ENCODE measurements at places on chromosomes 16 and 17.

GRCh38 chr16:26762594-26762993 lies 304.1 kb upstream of the C16orf82 start:
- DNase-seq, result no peak

DNA sequence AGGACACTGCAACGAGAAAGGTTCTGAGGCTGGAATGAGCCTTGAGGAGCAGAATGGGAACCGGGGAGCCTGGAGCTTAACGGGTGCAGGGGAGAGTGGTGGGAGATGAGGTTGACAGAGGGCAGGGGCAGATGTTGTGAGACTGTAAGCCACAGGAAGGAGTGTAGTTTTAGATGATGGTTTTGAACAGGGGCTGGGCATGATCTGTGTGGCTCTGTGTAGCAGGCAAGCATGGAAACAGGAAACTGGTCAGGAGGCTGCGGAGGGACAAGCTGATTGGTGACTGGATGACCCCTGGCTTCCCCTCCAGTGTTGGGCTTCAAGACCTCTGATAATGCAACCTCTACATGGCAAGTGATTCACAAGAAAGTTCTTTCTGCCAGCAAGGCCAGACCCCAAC lies 1.4 kb upstream of the CNGB1 start:
- no peak for DNase-seq

DNA sequence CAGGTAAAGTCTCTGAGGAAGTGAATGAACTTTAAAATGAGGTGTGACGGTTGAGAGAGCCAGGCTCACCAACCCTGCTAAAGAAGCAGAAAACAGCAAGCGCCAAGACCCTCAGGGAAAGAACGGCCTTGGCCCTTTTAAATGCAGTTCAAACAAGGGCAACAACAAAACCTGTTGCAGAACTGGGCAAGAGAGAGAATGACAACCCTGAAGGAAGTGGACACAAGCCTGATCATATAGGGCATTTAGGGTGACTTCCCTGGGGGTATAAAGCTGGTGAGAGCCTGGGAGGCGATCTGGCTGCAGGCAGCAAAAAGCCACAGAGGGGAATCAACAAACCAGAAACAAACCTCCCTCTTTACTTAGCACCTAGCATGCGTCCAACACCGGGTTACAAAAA lies 1.0 kb downstream of the CPPED1 start:
- DNase-seq, result no peak

DNA sequence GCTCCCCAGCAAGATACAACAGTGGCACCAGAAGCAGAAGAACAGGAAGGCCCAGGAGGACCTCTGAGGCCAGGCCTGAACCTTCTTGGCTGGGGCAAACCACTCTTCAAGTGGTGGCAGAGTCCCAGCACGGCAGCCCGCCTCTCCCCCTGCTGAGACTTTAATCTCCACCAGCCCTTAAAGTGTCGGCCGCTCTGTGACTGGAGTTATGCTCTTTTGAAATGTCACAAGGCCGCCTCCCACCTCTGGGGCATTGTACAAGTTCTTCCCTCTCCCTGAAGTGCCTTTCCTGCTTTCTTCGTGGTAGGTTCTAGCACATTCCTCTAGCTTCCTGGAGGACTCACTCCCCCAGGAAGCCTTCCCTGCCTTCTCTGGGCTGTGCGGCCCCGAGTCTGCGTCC lies 11.9 kb downstream of the CES3 start:
- DNase-seq, result no peak

- DNase-seq, result no peak
These were observed 18.3 kb upstream of the TOM1L1 start for GRCh38 chr17:54882371-54882770.

GRCh38 chr16:26649381-26650045 lies 417.2 kb upstream of the C16orf82 start:
- no peak for DNase-seq

Data from natural killer cell (primary cell).